ENCODE measurements at places on chromosomes 6 and 20.

DNA sequence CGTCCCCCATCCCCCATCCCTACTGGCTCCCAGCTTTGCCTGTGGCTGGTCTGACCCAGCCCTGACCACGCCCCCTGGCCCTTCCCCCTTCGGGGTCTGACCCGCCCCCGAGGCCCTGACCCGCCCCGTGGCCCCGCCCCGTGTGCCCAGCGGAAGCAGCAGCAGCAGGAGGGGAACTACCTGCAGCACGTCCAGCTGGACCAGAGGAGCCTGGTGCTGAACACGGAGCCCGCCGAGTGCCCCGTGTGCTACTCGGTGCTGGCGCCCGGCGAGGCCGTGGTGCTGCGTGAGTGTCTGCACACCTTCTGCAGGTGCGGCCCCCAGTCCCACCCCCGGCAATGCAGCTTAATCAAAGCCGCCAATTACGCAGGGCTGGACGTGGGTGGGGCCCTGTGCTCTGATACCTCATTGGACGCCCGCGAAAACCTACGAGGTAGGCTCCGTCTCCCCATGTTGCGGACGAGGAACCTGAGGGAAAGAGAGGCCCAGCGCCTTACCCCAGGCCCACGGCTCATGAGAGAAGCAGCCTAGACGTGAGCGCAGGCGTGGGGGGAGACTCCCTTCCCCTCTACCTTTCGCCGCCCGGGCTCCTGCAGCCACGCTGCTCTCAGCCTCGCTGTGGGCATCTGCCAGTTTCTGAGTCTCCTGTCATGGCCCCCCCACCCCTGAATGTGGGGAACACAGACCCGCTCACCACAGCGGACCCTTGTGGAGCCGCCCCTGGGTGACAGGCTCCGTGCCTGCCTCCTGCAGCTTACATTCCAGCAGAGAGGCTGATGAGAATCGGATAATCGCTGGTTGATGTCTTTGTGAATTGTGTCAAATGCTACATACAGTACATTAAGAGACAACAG is 12.8 kb downstream of the RBCK1 start:
- peak; percentile 43 for DNase-seq

DNA sequence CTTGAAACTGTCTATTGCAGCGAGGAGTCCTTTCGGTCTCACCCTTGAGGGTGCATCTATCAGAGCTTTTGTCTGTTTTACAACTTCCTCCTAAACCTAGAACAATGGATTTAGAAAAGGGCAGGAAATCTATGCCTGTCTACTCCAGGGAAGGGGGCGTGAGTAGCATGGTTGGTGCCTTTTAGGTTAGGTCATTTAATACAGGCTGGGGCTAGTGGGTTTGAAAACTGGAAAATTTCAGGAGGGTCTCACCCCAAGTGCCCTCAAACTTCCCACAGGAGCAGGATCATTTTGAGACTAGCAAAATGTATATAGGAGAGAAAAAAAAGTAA is 33.5 kb upstream of the BMP6 start:
- DNase-seq = no peak

DNA sequence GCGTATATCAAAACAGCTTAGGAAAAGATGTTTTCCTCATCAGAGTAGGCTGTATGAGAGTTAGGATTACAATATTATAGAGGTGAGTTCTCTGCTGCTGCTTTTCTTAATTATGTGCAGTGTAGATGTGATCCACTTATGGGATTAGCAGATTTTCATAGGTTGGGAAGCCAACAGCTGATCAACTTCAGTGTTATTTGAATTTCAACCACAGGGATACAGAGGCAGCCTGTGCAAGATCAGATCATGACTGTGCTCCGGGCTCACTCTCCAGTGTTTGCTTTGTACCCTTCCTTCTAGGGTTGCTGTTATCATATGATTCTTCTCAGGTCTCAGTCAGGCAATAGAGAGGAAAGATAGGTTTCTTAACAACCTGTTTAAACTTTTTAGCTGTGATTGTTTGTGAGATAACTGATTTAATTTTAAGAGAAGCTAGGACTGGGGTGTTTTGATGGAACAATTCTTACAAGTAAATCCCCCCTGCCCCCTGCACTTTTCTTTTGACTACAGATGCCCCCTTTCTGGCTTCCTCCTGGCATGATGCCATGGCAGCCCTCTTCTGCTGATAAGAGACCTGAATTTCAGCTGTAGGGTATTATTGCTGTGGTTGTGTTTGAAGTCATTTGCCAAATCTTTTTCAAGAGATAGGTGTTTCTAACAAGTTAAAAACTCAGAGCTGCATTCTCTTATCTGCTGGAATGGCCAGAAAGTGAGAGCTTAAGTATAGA is 8.5 kb downstream of the RNF8 start:
- no peak for DNase-seq

GRCh38 chr20:17835240-17835933 is 133.2 kb downstream of the SNX5 start:
- no peak for DNase-seq

DNA sequence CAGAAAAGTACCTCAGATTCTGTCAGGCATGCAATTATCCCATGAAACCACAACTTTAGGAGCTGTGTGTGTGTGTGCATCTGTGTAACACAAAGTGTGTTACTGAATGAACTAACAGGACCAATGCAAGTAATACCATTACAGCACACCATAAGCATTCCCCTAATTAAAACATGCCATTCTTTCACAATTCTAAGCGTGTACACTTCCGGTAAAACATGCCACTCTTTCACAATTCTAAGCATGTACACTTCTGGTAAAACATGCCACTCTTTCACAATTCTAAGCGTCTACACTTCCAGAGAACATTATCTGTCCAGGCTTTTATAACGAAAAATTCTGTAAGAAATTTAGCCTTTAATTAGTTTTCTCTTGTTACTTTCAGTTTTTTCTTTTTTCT is 238.2 kb downstream of the GMDS start:
- no peak for DNase-seq

DNA sequence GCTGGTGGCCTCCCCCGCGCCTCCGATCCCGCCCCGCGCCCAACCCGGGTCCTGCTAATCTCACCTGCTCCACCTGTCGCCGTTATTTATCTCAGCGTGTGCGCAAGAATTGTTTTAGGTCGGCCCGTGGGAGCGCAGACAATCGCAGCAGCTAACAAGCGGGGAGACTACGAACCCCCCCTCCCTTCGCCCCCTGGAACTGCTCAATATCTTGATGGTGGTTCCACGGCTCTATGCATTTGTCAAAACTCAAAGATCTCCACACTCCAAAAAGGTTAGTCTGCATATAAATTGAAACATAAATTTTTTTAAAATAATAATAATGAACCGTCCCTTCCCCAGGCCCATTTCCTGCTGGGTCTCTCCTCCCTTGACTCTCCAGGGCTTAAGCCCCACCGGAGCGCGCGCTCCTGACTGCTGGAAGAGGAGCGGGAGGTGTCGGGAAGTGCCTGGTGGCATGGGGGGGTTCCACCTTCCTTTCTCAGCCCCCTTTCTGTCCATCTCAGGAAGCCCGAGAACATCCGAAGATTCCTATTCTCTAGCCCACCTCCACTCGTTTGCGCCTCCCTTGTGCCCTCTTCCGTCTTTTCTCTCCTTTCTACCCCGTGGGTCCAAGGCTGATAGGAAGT is 1.6 kb upstream of the MDGA1 start:
- peak; percentile 91 for DNase-seq

- DNase-seq = no peak
Measured at GRCh38 chr6:142002825-142003405, 129.8 kb upstream of the GJE1 start.

DNA sequence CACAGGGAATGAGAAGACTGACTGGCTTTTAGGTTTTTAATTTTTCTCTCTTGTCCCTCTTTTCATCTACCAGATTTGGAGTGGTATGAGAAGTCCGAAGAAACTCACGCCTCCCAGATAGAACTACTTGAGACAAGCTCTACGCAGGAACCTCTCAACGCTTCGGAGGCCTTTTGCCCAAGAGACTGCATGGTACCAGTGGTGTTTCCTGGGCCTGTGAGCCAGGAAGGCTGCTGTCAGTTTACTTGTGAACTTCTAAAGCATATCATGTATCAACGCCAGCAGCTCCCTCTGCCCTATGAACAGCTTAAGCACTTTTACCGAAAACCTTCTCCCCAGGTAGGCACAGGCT is 644 bp downstream of the MAD2L1BP start:
- no peak for DNase-seq

- DNase-seq = peak; percentile 96
Measured at GRCh38 chr6:122717350-122717749, 62.2 kb upstream of the FABP7 start.

GRCh38 chr6:93821953-93822352 is 402.6 kb upstream of the EPHA7 start:
- DNase-seq = no peak

DNA sequence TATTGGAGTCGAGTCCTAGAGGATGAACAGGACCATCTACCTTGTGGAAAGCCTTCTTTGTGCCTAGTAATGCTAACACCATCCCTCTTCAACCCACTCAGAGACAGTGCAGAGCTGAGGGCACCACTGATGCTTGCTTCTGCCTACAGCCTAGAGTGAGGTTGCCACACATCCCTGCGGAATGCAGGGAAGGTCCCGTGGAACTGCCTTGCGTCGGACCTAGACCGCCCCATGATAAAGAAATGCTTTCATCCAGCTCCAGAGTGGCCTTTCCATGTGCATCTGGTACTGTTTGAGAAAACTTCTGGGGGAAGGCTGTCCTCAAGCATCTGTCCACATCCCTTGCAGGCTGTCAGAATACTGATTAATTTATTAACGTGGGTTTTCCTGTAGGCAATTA is 168.4 kb downstream of the PHACTR1 start:
- DNase-seq = no peak

GRCh38 chr20:1254254-1254653 is 11.8 kb upstream of the SNPH start:
- no peak for DNase-seq

- no peak for DNase-seq
Measured at GRCh38 chr6:2796861-2797260, 31.7 kb downstream of the WRNIP1 start.

DNA sequence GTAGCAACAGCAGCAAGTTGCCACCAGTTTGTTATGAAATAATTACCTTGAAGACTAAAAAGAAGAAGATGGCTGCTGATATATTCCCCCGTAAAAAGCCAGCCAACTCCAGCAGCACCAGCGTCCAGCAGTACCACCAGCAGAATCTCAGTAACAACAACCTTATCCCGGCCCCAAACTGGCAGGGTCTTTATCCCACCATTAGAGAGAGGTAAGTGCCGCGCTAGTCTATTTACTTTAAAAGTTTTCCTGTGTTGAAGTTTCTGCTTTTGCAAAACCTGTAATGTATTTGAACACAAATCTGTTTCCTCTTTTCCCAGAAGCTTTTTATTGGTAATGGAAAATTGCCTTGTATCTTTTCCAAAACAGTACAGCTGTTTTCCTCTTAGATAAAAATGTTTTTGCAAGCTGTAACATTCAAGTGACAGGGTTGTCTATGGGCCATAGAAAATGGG is 725 bp downstream of the BTBD3 start:
- peak; percentile 25 for DNase-seq

- DNase-seq = no peak
Measured at GRCh38 chr6:11346516-11346915, 114.0 kb upstream of the NEDD9 start.

DNA sequence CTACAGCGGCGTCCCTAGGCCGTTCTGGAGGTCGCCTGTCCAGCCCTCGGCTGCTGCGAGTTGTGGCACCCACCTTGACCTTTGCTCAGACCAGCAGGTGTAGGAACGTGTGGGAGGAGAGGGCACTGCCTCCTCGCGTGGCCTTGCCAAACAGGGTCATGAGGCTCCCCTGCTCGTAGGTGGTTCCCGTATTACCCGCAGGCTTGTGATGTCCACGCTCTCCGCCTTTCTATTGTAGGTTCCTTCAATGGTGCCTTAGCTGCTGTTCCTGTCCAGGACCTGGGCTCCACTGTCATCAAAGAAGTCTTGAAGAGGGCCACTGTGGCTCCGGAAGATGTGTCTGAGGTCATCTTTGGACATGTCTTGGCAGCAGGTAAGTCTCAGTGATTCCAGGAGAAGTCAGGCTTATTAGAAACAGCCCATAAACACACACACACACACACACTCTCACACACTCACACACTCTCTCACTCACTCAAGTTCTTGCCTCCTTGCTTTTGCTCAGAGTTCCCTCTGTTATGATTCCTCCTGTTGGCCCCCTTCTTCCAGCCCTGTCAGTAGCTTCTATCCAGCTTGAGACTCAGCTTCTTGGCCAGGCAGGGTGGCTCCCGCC is 942 bp downstream of the ACAT2 start:
- peak; percentile 58 for DNase-seq

- DNase-seq = no peak
Measured at GRCh38 chr6:62479697-62480220, 193.7 kb upstream of the KHDRBS2 start.

GRCh38 chr6:70552974-70553373 is 13.8 kb upstream of the SDHAF4 start:
- no peak for DNase-seq

DNA sequence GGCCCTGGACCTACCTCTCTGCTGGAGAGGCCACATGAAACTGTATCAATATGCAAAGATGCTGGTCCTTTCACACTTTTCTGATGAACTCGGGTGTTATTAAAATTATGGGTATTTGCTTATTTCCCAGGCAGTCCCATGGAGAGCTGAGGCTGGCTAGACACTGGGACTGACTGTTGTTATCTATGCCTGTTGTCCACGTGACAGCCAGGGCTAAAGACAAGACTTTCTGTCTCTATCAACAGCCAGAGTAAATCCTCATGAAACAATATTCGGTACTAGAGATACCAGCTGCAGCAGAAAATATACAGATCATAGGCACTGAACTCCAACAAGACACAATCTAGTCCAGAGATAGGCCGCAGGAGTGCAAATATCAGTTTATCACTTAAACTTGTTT is 236.4 kb downstream of the FOXA2 start:
- no peak for DNase-seq

DNA sequence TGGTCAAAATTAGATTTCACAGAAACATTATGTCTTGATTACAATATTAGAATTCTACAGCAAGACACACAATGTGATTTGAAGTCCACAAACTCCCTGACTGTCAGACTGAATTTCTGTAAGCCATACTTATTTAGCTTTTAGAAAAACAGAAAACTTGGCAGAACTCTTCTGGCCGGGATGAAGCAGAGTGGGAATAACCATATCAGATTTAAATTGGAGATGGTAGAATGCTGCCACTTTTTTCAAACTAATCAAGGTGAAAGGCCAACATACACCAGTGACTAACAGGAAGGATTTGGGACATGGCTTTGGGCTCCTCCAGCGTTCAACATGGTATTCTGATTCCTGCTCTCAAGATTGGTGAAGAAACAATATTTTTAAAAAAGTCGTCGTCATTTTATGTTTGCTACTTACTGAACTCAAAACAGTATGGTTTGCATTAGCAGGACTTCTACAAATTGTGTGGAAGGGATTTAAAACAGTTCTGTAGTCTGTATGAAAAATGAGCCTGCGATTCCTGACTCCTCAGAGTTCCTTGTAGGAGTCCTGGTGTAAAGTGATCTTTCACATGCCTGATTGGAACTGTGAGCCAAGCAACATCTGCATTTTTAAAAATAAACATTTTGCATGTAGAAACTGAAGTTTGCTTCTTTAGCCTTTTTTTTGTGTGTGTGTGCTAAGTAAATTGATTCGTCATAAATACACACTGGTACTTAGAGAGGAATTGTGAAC is 297.9 kb upstream of the SOX4 start:
- DNase-seq = no peak

- DNase-seq = no peak
Measured at GRCh38 chr20:16583474-16583873, 10.2 kb upstream of the KIF16B start.
